ENCODE measurements at places on chromosomes 2 and 18.

DNA sequence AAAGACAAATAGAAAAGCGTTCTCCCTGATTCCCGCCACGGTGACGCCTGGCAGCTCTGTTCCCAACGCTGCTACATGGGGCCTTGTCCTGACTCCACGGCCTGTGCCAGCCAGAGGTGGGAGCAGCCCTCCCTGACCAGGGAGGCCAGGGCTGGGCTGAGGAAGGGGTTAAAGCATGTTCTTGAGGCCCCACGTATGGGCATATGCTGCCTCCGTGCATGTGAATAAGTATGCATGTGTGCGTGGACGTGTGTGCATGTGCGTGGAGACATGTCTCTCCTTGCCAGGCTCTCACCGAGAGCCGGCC, 1.6 kb upstream of the SNED1 start:
- no peak for DNase-seq

DNA sequence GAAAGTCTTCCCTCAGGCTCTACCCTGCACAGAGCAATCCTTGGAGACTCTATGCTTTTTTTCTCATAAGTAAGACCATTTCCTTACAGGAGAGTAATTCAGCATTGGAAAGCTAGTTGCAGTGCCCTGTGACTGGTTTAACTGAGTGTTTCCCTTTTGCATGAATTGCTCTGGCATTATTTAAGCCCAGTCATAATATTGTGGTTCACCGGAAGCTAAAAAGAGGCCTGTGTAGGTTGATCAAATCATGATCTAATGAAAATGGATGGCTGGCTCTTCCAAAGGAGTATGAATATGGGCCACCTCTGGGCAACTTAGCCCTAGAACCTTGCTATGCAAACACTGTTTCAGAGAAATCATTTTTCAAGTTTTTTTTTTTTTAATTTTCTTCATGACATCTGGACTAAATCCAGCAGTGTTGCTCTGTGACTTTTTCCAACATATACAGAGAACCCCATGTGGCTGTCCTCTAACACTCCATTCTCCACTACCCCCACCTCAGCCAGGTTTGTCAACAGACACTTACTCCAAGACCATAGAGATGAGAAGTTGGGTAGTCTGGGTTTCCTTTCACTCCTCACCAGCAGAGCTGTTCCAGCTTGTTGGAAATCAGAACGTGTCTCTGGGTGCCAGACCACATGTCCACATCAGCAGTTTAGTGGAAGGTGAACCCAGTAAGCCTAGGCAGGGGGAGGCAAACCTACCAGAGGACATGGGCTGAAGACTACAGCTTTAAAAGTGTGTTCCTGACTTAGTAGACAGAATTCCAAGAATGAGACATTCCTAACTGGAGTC, 175.2 kb upstream of the SLC14A2 start:
- no peak for DNase-seq

GRCh38 chr2:185381631-185382030, 357.0 kb upstream of the FSIP2 start:
- DNase-seq: no peak

GRCh38 chr18:6876641-6877041, 147.1 kb downstream of the ARHGAP28 start:
- no peak for DNase-seq

- DNase-seq: no peak
These were observed 49.0 kb downstream of the PSMG2 start for GRCh38 chr18:12751891-12752290.

GRCh38 chr2:120732506-120733237, 3.0 kb upstream of the GLI2 start:
- DNase-seq: no peak

GRCh38 chr2:162073888-162074631, at the start of gene DPP4:
TSS of gene DPP4 (minus strand) at chr2:162074215. CDS start at chr2:162073981, 234 bp downstream.
- DNase-seq: peak; percentile 57

DNA sequence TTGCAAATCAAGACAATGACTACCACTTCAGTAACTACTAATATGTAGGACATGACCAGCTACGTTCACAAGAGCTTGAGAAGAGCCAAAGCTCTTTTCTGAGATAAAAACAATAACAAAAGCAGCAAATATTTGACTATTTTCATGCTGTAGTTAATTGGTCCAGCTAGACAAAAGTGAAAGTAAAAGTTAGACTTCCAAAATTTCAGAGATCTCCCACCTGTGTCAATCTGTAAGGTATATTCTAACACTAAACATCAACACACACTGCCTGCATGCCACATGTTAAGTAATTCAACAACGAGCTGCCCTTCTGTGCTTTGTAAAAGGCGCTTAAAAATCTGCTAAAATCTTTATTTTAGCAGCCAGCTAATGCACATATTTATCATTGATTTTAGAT, 185.9 kb downstream of the SLC39A10 start:
- no peak for DNase-seq

- DNase-seq: no peak
These were observed 261.7 kb upstream of the SLC14A2 start for GRCh38 chr18:45353530-45353929.

GRCh38 chr2:15685143-15685542, 93.5 kb downstream of the DDX1 start:
- no peak for DNase-seq

DNA sequence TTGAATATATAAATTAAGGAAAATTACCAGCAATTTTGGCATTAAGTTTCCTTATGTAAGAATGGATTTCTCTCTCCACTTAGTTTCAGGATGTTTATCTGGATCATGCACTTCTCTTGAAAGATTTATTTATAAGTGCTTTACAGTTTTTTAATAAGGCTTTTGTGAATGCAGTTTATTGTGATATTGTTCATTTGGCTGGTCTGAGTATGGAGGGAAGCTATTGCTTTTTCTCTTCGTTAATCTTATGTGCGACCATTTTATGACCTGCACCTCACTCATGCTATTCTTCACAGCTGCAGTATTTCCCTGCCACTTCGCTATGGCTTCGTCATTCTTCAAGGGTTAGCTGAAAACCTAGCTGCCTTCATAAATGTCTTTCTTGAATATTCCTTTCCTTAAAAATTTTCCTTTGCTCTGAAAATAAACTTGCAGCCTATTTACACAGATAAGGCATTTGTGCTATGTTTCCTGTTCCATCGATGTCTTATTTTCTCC, 233.4 kb downstream of the SOCS6 start:
- no peak for DNase-seq

DNA sequence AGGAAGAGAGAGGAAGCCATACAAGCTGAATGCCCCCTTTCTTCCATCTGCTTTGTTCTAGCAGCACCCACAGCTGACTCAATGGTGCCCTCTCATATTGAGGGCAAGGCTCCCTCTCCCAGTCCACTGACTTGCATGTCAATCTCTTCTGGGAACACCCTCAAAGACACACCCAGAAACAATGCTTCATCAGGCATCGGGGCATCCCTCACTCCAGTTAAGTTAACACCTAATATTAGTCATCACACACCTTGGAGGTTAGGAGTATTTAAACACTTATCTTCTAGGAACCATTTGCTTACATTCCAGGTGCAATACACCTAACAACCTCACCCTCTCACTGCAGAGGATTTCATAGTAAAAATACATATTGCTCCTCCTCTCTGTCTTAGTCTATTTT, 993.5 kb upstream of the DDX18 start:
- no peak for DNase-seq

- no peak for DNase-seq
These were observed 308.3 kb downstream of the SETBP1 start for GRCh38 chr18:44988821-44989587.
